Activated T-helper 9 cell treated with anti-CD3 and anti-CD28 coated beads, Interleukin-2, amount 50 U/mL, for 16 hours (primary cell): ENCODE measurements at places on chromosomes 5 and 9.
A peak's percentile ranks its signal among the peaks of the same experiment; 100 is the strongest.

DNA sequence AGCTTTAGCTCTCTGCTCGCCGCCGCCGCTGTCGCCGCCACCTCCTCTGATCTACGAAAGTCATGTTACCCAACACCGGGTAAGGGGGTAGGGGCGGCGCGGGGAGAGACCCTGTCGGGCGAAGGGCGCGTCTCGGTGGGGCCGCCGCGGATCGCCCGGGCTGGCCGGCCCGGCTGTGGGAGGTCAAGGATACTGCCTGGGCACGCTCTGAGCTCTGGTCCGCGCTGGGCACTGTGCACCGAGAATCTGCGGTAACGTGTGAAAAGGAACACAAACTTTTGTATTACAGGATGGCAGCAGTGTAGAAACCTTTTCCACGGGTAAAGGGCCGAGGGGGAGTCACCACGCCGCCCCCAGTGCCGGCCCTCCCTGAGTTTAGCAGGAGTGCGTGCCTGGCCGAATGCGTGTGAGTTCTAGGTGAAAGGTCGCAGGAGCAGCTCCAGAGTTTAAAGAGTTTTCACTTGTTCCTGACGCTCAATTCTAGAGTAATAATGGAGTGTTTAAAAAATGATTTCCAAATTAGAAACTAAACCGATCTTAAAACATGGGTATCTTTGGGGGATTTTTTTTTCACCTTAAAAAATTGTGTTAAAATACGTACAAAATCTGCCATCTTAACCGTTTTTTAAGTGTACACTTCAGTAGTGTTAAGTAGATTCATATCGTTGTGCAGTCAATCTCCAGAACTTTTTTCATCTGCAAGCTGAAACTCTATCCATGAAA is at the start of gene HSDL2:
Gene HSDL2 (plus strand): TSS at position 7 of the 723 bp plus-strand sequence. CDS start 56 bp downstream, at position 63.
- peak; percentile 3 for DNase-seq

DNA sequence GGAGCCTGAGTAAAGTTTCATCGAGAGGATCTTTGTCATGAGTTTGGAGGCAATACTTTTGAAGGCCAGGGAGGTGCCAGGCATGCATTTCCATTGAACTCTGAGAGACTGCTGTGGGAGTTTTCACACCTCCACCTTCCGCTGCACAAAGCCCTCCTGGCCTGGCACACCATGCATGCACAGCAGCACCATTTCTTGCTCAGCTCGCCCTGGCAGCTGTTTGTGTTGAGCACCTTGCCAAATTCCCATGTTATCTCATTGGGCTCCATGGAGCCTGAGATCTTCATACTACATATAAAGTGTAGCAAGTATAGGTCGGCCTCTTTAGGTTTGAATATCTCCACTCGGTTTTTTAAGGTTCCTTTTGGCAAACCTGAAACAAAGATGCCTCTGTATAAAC is 125.7 kb upstream of the CLINT1 start:
- no peak for DNase-seq

GRCh38 chr5:42772265-42772993 is 15.8 kb downstream of the CCDC152 start:
- DNase-seq, result no peak

GRCh38 chr5:15103130-15103529 is 231.6 kb upstream of the ANKH start:
- DNase-seq, result no peak

DNA sequence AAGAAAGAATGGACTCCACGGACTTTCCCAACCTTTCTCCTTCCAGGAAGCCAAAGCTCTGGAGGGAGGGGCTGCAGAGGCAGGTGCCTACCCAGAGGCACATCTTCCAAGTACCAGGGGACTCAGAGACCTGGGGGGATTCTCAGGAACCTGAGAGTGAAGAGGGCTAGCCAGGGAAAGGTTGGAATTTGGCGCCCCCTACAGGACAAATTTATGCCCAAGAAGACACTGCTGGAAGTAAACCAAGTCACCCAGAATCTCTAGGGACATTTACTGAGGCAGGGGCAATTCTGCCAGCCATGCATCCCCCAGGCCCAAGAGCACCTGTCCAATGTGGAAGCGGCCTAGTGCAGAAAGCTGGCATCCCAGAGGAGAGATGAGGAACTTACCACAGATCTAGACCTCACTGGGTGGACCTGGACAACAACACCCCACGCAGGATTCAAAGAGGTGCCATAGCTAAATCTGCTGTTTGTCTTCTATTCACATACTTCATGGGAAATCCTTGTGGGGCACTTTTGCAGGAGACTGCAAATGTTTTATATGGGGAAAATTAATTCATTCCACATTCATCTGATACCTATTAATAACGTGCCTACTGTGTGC is 25.9 kb upstream of the IDNK start:
- DNase-seq, result no peak

- DNase-seq, result no peak
These were observed 261.3 kb downstream of the TMEM167A start for GRCh38 chr5:82815871-82816270.
